ENCODE measurements at places on chromosomes 6 and 20.

DNA sequence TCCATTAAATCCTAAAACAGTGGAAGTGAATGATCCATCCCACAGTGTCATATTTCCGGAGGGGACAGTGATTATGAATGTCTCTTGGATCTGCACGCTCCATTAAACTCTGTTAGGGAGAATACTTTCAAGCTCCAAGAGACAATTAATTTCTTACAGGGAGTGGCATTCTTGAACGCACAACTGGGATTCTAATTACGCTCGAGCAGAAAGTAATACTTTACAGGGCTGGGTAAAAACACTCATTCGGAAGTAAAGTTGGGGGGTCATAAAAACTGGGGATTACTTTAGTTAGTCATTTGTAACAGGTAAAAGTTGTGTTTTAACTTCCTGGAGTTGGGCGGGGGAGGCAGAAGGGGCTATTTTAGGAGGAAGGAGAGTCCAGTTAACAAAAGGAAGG is 151.8 kb downstream of the ZFP64 start:
- no peak for DNase-seq

DNA sequence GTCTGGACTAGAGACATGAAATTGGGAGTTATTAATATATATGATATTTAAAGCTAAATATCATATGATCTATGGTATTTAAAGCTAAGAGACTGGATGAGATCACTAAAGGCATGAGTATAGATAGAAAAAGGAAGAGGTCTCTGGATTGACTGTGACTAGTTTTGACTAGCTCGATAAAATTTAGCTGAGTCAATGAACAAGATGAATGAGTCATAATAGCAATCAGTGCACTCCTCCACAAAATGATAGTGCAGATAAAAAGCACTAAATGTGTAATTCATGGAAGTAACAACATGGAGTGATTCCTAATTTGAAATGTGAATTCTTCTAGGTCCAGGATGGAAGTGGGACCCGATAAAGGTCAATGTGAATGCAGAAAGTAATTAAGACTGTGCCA is 127.4 kb downstream of the PFDN4 start:
- no peak for DNase-seq

DNA sequence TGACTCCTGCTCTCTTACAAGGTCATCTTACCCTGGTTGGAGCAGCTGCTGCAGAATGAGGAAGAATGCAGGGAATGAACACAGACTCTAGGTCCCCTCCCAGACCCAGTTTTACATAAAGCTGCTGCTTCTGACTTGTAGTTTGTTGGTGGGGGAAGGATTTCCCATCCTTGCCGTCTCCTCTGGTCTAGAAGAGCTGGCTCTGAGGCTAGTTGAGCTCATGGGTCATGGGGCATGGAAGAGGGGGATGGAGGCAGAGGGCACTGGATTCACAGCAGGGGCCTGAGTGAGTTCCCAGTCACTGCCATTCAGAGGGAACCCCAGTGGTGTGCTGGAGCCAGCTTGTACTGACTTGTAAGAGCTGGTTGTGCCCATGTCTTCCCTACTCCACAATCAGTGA is 9.2 kb upstream of the GUCA1A start:
- no peak for DNase-seq

- no peak for DNase-seq
These were observed 3.3 kb downstream of the TDRD6 start for GRCh38 chr6:46690911-46691451.

DNA sequence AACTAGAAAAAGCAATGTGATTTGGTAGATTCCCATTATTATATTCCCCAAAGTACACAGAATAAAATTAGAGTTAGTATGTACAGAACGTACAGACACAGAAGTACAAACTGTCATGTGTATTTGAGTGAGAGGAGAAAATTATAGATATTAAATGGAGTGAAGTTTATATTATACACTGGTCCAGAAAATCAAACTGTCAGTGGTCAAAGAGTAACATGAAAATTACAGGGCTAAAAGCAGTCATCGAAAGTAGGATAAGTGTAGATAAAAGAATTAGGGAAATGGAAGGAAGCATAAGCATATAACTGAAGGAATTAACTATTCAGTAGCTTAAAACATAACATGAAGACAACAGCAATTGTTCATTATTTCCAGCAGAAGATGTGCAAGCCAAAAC is 30.3 kb downstream of the SEL1L2 start:
- DNase-seq: no peak

DNA sequence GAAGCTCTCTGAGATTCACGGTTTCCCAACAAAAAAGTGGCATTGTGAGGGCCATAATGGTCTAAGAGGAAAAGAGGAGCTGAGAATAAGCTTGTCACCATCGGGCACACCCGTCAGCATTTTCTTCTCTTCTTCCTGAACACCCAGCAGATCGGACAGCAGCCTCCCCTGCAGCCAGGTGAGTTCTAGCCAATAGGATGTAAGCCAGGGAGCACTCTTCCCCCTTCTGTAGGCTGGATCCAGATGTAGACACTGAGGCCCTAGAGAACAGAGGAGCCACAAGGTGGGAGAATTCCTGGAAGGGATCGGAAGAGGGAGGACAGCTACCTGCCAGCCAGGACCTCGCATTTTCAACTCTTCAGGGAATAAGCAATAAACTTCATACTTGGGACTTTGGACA is 228.0 kb downstream of the SYNDIG1 start:
- no peak for DNase-seq

- no peak for DNase-seq
These were observed 210.9 kb upstream of the HDDC2 start for GRCh38 chr6:125512621-125513020.

DNA sequence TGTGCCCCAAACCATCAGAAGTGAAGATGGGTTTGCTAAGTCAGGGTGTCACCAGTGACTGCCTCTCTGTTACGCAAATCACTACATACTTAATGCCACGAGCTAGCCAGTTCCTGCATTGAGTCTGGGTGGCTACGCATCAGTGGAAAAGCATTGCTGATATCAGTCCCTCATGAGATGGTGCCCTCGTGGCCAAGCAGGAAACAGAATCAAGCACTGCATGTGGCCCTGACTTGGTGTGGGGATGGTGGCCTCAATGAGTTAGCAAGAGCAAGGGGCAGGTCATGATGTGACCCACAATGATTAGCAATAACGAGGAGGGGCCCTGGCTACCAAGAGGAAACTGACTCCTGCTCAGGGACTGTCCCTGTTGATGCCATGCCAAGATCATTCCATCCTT is 51.6 kb upstream of the FNDC1 start:
- DNase-seq: no peak

GRCh38 chr20:33673410-33674293 is 576 bp downstream of the NECAB3 start:
- no peak for DNase-seq

GRCh38 chr20:1860446-1860845 is 34.8 kb upstream of the SIRPA start:
- DNase-seq: no peak

- DNase-seq: no peak
These were observed 176.0 kb downstream of the MRPL14 start for GRCh38 chr6:43951063-43951755.

- DNase-seq: no peak
These were observed 464.8 kb downstream of the CBLN4 start for GRCh38 chr20:55540486-55540885.

DNA sequence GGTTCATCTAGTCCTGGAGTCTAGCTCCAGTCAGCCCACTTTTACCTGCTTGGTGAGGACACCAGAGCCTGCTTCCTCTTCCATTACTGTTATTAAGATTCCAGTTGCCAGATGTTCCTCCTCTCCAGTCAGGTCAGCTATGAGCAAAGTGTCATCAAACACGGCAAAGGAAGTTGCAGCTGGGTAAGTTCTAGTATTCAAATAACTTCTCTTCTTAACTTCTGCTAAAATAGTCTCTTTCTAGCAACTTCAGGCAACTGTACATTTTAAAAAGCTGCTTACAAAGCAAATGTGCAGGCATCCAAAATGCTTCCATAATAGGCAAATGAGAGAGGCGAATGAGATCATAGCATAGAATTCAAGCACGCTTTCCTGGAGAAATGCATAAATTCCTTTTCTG is 18.4 kb upstream of the MRPS18A start:
- DNase-seq: no peak

- DNase-seq: no peak
These were observed 29.3 kb downstream of the CST8 start for GRCh38 chr20:23520185-23520584.

DNA sequence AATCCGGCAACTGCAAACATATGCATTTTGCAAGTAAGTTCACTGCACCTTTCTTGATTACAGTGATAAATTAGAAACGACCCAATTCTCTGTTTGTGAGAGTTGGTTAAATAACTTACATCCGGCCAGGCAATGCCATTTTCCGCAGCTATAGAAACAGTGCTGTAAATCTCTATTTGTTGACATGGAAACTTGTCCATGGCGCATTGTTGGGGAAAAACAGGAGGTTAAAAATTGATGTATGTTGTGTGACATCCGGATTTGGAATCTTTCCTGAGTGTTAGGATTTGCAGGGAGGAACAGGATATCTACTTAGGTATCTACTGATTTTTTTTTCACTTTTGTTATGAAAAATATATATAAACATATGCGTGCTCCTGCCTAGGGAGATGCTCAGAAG is 66.5 kb downstream of the DLGAP4 start:
- no peak for DNase-seq

DNA sequence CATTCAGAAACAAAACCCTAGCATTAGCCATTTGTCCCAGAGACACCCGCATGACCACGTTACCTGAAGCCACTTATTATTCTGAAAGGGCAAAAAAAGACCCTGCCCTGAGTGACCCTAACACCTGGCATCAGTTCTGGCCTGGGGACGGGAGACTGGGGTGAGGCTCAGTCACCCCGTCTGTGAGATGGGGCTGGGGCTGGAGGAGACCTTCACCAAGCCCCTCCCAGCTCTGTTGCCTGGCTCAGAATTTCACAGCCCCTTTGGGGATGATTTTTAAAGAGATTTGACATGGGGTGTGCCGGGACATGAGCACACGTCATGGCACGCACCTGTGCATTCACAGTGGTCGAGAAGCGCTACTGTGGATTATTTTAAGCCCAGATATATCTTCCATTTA is 1.4 kb upstream of the BPIFB6 start:
- DNase-seq: no peak

DNA sequence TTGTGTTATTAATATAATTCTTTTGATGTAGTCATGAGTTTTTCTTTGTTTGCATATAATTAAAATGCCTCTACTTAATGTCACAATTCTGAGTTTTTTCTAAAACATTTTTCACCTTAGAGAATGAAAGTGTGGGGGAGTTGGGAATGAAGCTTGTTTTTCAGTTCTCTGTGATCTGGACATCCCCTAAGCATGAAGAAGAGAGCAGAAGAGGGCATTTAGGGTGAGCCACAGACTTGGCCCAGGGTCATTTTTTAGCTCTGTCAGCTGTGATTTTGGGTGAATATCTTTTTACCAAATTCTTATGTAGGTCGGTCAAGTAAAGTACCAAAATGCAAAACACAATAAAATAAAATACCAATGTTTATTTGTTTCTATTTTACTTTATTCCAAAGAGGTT is 3.9 kb downstream of the OTOR start:
- no peak for DNase-seq

GRCh38 chr6:25290306-25291060 is 11.3 kb downstream of the CARMIL1 start:
- no peak for DNase-seq

GRCh38 chr20:32251470-32251869 is 26.0 kb upstream of the KIF3B start:
- no peak for DNase-seq

DNA sequence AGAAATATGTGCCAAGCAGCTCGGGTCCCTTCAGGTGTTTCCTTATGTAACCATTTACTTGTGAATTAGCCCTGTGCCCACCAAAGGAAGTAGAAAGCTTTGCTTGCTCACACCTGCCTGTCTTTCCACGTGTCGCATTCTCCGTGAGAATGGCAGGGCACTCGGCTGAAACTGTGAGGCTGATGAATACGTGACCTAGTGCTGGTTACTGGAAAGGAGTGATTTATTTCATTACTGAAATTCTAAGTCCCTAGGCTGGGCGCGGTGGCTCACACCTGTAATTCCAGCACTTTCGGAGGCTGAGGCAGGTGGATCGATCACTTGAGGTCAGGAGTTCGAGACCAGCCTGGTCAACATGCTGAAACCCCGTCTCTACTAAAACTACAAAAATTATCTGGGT is 45.9 kb upstream of the TULP1 start:
- no peak for DNase-seq

GRCh38 chr20:9348747-9349146 is 165.6 kb upstream of the LAMP5 start:
- no peak for DNase-seq

DNA sequence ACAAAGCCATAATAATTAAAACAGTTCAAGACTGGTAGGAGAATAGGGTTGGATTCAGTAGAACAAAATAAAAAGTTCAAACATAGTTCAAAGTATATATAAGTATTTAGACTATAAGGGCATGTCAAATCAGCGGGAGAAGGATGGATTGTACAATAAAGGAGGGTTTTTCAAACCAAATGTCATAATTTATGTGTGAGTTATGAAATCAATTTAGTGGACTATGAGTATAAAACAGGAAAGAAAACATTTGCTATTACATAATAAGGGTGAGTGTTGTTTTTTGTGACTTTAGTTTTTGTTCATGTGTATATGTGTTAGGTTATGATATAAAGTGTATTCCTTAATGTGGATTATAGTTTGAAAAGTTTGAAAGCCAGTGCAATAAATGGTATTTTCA is 10.6 kb downstream of the ORC3 start:
- no peak for DNase-seq

- DNase-seq: no peak
These were observed 8.9 kb upstream of the DDR1 start for GRCh38 chr6:30875244-30876038.

DNA sequence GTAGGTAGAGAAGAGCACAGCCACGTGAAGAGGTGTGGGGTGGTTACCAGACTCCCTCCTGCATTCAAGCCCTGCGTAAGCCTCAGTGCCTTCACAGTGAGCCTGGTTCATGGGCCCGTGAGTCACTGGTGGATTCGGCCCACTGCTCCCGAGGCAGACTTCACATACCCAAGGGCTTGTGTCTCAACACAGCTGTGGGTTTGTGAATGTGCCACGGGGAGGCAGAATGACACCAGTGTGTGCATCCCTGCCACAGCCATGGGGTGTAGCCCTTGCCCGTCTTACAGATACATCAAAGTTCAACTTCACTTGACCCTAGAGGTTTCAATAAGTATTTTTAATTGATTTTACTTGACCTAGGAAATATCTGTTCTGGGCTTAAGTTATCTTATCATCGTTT is 108.5 kb downstream of the MAP3K4 start:
- DNase-seq: no peak

DNA sequence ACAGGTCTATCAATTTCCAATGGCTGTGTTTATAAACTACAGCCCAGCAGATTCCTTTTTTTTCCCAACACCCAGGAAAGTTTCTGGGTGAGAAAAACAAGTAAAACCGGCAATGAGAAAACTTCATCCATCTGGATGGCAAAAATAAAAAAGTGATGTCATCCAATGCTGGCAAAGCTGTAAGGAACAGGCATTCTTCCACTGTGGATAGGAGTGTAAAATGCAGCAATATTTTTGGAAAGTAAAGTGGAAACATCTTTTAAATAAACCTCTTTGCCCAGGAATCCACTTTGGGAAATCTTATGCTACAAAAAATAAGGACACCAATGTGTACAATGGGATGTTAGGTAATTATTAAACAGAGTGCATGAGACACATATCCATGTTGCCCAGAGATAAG is 102.1 kb upstream of the NT5E start:
- no peak for DNase-seq

GRCh38 chr6:7451326-7451725 is 61.7 kb downstream of the RIOK1 start:
- no peak for DNase-seq

All from stimulated activated CD4-positive, alpha-beta T cell treated with anti-CD3 and anti-CD28 coated beads, Interleukin-1b, Interleukin-23, amount 100 ng/mL, for 4 hours (primary cell).